ENCODE measurements at places on chromosomes 2 and 18.

DNA sequence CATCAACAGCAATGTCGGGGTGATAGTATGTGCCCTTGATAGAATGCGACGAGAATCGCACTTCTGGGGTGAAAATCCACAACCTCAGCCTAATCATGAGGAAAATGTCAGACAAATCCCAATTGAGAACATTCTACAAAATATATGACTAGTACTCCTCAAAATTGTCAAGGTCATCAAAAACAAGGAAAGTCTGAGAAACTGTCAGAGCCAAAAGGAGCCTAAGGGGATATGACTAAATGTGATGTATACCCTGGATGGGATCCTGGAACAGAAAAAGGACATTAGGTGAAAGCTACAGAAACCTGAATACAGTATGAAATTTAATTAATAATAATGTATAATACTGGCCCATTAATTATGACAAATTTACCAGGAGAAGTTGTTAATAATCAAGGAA lies 7.6 kb upstream of the CACNB4 start:
- no peak for DNase-seq

DNA sequence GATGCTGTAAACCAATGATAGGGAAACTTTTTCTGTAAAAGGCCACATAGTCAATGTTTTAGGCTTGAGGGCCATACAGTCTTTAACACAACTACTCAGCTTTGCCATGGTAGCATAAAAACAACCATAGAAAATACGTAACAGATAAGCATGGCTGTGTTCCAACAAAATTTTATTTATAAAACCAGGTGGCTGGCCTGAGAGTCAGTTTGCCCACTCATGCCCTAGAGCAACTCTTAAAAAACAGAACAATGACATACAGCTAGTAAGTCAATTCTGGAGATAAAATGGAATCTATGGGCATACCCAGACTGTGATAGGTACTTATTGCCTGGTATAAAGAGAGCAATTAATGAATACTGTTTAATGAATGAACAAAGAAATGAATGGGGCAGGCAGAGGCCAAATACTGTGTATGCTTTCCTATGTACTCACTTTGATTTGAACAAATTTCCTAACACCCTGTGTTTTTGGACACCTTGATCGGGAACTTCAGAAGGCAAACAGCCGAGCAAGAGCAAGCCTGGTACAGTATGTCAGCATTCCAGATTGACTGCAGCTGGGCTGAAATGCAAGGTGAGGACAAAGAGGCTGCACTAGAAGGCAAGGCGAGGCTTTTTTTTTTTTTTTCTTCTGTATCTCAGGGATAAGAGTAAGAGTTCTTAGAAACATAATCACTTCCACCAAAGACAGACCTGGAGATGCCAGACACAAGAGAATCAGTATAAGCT lies 315.3 kb downstream of the CLIP4 start:
- peak; percentile 13 for DNase-seq

DNA sequence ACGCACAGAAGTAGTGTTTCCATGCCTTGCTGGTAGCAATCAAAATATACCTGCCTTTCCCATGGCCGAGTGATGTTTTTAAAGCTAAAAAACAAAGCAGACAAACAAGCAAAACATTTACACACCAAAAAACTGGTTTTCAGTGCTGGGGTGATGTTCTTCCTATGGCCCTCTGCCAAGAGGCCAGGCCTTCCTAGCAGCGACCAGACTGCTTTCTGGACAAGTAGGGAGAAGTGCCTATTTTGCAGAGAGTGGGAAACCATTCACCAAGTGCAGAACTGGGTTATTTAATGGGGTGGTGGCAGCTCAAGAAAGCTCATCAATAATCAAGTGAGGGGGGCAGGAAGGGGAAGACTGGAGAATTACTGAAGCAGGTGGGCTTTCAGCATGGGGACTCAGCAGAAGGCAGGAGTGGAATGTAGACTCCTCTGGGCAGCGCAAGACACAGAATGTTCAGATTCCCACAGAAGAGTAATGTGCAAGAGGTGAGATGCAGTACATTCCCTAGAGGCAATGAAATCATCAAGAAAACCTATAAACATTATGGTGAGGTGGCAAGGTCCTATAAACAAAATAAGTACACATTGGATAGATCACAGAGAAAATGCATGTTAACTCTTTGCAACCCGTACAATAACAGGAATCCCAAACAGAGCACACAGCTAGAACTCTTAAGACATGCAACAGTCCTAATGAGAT lies 44.0 kb downstream of the CPO start:
- DNase-seq = no peak

- DNase-seq = no peak
Measured at GRCh38 chr2:12288048-12288447, 428.7 kb upstream of the TRIB2 start.

DNA sequence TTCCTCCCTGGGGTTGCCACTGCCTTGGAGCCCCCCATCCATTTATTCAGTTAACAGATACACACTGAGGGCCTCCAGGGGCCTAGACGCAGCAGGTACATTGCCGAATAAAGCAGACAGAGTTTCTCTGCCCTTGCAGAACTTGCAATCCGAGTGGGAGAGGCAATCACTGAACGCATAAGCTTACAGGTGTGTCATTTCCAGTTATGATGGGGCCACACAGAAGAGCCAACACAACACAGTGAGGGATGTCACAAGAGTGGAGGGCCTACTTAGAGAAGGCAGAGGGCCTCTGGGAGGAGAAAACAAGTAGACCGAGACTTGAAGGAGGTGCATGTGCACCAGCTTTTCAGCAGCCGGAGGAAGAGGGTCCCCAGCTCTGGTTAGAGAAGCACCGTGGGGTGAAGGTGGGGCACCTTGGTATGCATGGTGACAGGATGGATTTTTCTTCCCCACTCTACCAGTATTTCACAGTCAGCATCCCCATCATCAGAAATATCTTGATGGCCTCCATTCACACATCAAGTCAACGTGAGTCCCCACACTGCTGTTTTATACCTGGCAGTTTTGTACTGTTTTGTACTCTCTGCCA lies 150.9 kb downstream of the SMAD7 start:
- DNase-seq = peak; percentile 22

GRCh38 chr2:85324639-85325465 lies 2.9 kb downstream of the TGOLN2 start:
- DNase-seq = no peak

DNA sequence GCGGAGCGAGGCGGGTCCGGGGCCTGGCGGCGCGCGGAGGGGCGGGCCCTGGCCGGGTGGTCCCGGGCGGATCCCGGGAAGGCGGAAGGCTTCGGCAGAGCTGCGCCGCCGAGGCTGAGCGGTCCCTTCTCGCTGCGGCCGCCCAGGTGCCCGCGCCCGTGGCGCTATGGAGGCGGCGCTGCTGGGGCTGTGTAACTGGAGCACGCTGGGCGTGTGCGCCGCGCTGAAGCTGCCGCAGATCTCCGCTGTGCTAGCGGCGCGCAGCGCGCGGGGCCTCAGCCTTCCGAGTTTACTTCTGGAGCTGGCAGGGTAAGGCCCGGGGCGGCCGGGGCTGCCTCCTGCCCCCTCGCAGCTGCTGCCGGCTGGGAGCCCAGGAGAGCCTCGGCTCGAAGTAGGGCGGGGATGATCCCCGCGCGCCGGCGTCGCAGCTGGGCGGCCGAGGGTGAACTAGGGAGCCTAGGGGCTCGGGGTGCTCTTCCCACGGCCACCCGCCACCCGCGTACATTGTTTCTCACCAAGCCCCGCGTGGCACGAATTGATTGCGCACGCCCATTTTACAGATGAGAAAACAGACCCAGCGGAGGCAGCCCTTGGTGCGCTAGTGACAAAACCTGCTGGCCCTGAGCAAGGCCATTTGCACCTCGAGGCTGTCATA lies at the start of gene SLC66A3:
SLC66A3 (plus strand) TSS at position 87 of the 655 bp plus-strand sequence; CDS start at position 167, 80 bp downstream.
- peak; percentile 96 for DNase-seq

- no peak for DNase-seq
Measured at GRCh38 chr2:103805746-103806145, 1043.9 kb downstream of the TMEM182 start.

GRCh38 chr2:29039718-29040480 lies 34.4 kb downstream of the PCARE start:
- DNase-seq = no peak

DNA sequence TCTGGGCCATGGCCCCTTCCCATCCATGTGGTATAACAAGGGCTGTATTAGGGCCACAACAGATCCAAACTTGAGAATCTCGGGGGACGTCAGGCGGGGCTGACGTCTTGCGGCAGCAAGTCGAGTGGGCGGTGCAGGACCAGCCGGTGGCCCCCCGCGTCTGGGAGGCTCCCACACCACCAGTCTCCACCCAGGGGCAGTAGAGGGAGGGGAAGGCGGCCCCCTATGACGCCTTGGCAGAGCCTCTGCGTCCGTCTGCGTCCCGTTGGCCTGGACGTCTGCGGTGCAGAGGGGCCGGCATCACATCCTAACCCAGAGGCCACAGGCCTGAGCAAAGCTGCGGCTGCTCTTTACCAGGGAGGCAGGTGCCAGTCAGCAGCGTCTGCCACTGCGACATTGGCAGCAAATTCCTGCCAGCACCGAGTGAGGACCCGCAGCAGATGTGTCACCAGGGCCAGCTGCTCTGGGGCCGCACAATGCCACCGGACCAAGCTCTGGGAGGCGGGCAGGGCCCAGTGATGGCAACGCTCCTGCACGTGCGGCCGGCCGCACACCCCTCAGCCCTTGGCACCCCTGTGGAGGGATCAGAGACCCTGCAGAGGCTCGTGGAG lies 73.8 kb downstream of the KCNG2 start:
- DNase-seq = peak; percentile 44

DNA sequence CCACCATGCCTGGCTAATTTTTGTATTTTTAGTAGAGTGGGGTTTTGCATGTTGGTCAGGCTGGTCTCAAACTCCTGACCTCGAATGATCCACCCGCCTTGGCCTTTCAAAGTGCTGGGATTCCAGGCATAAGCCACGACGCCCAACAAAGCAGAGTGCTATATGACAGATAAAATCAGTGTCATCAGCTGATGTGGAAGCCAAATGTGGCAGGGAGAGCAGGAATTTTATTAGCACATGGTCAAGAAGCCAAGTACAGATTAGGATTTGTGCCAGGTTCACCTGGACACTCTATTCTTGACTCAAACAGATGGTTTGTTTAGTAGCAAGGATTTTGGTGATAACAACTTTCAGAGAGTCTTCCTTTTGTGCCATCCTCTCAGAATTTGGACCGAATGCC lies 62.7 kb downstream of the LCLAT1 start:
- DNase-seq = no peak

GRCh38 chr2:191421950-191422349 lies 176.7 kb downstream of the MYO1B start:
- DNase-seq = no peak

DNA sequence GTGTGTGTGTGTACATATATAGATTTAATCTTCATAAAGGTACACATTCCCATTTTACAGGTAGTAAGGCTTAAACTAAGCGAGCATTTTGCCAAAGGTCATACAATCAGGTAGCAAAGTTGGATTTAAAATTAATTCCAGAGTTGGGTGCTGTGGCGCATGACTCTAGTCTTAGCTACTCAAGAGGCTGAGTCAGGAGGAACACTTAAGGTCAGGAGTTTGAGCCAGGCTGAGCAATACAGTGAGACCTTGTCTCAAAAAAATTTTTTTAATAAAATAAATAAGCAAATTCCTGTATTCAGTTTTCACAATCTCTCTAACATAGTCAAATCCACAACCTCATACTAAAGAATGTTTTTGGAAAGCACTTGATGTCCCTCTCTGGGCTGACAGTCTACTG lies 111.5 kb upstream of the LDLRAD4 start:
- no peak for DNase-seq

GRCh38 chr2:57434441-57434840 lies 612.2 kb upstream of the VRK2 start:
- DNase-seq = no peak

GRCh38 chr2:145692971-145693478 lies 1173.1 kb upstream of the ZEB2 start:
- no peak for DNase-seq

GRCh38 chr2:176105730-176106580 lies 1.1 kb upstream of the HOXD11 start:
- DNase-seq = no peak

DNA sequence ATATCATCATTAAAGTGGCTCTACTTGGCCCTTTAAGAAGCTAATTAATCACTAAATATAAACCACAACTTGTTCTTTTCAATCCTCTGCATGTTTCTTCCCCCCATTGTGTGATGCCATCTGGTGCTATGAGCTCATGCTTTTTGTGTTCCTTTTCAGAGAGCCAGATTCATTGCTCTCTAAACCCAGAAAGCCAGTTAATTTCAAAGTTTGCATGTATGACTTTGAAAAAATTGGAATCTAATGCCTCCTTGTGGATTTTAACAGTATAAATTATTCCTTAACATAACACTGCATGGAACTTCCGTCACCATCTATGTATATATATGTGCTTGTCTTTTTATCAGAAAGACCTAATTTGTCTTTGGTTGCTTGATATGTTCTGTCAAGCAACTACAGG lies 31.1 kb downstream of the TMEM178A start:
- no peak for DNase-seq

GRCh38 chr2:112733456-112733855 lies 12.6 kb downstream of the NT5DC4 start:
- no peak for DNase-seq

DNA sequence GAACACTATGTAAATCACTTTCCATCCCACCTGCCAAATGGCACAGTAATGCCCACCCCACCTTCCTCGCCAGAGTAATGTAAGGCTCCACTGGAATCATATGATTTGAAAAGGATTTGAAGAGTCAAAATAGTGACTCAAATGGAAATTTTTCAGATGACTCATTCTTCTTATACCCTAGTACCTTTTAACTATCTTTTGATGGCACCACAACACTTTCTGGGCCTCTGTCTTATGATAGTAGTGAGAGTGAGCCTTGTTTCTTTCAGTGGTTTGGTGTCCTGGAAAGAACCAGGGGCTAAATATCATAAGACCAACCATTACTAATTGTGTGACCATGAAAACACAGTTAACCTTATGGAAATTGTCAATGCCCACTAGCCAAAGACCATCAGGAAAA lies 235.4 kb upstream of the SLC14A2 start:
- DNase-seq = no peak

DNA sequence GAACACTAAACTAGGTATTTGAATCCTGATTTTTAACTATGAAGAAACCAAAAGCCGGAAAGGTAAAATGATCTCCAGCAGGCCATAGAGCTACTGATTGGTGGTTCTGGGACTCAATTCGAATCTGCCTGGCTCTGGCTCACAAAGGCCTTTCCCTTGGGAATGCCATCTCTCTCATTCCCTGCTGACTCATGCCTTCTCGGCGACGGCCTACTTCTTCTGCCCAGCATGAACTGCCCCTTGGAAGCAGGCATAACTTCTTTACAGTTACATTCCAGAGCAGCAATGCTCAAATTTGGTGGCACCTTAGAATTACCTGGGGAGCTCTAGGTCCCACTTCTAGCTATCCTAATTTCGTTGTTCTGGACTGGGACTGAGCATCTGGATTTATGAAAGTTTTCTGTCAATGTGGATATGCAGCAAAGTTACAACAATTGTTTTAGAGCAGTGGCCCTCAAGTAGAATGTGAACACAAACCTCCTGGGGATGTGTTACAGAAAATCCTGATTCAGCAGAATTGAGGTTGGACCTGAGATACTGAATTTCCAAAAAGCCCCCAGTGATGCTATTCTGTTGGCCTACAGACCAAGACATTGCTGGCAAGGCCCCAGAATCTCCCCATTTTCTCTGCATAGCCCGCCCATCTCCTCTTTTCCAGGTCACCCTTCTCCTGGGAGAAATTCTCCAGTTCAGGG lies 261.1 kb downstream of the CNTNAP5 start:
- DNase-seq = no peak
